ENCODE measurements at places on chromosomes 5 and 9.

GRCh38 chr5:37730896-37731455, 108.9 kb downstream of the GDNF start:
- DNase-seq: no peak

GRCh38 chr9:747567-747966, 93.9 kb upstream of the DMRT1 start:
- DNase-seq: no peak

- DNase-seq: no peak
Observed at GRCh38 chr5:132024789-132025402, 13.4 kb upstream of the ACSL6 start.

GRCh38 chr5:137808503-137809135, 54.5 kb upstream of the HNRNPA0 start:
- no peak for DNase-seq

DNA sequence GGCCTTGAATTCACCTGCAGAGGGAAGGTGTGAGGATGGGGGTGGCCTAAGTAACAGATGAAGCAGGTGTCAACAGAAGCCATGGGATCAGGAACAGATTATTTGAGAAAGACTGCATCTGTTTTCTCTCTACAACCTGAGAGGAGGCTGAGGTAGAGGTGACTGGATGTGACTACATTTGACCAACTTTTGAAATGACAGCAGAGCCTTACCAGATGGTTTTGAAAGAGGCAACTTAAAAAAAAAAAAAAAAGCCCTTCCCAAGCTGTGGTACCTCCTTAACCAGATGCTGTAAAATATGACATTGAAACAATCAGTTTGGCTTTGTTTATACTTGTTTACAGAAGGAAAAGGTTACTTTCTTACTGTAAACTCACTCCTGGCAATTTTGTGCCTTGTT, 108.6 kb downstream of the TRIO start:
- no peak for DNase-seq

- DNase-seq: no peak
Observed at GRCh38 chr9:112921549-112921948, 30.9 kb upstream of the SLC46A2 start.

- DNase-seq: no peak
Observed at GRCh38 chr5:132498686-132499271, 8.2 kb upstream of the IRF1 start.

- DNase-seq: no peak
Observed at GRCh38 chr9:108466304-108466703, 389.5 kb downstream of the ACTL7B start.

GRCh38 chr9:134501761-134502265, 139.8 kb upstream of the COL5A1 start:
- DNase-seq: no peak

GRCh38 chr5:101103874-101104273, 200.8 kb upstream of the ST8SIA4 start:
- no peak for DNase-seq

DNA sequence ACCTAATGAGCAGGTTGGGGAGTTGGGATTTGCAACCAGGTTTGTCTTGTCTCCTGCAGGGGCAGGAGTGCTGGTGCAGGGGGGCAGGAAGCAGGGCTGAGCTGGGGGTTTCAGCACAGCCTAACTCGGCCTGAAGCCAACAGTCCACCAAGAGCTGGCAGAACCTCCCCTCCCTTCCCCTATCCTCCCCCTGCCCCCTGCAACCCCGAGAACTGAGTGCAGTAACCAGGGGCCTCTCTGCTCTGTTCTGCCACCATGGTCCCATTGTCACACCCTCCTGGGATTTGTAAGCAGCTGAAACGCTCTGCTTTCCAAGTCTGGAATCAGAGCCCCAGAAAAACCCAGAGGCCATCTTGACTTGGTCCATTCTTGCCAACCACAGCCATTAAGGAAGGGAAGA, 72.9 kb downstream of the ARHGEF37 start:
- DNase-seq: no peak

DNA sequence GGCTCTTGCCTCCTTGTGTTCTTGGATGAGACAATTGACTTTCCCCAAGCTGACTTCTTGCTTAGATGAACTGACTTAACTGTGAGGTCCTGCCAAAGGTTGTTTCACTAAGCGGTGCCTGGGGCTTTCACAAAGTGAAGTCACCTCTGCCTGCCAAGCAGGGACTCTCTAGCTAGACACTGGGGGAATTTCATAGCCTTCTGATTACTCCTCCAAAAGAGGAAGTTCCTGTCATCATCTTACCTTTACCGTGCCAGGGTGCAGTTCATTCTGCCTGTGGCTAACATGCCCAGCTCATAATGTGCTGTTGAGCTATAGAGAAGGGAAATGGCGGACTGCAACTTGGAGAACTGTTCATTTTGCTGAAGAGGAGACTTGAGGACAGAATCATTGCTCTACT, 472.0 kb upstream of the WWC1 start:
- no peak for DNase-seq

- no peak for DNase-seq
Observed at GRCh38 chr9:91044354-91044753, 242.7 kb downstream of the SYK start.

DNA sequence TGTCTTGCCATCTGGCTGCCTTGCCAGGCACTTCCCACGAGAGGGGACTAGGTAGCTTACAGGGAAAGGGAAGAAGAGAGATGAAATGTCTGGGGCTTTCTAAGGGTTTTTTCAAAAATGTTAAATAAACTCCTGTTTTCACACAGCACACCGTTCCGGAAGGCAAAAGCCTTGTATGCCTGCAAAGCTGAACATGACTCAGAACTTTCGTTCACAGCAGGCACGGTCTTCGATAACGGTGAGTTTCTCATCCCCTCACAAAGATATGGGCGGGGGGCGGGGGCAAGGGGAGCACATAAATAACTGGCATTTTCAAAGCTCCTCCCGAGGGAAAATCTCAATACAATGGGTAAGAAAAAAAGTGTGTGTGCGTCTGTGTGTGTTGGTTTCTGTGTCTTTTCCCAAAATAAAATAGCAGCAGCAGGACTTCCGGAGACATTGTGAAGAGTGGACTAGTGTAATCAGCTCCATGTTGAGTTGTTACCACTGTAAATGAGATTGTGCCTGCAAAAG, 189.6 kb downstream of the NR3C1 start:
- no peak for DNase-seq

GRCh38 chr9:121283856-121284732, 16.1 kb downstream of the GSN start:
- DNase-seq: no peak

GRCh38 chr5:173256800-173257199, 21.8 kb upstream of the NKX2-5 start:
- DNase-seq: no peak

DNA sequence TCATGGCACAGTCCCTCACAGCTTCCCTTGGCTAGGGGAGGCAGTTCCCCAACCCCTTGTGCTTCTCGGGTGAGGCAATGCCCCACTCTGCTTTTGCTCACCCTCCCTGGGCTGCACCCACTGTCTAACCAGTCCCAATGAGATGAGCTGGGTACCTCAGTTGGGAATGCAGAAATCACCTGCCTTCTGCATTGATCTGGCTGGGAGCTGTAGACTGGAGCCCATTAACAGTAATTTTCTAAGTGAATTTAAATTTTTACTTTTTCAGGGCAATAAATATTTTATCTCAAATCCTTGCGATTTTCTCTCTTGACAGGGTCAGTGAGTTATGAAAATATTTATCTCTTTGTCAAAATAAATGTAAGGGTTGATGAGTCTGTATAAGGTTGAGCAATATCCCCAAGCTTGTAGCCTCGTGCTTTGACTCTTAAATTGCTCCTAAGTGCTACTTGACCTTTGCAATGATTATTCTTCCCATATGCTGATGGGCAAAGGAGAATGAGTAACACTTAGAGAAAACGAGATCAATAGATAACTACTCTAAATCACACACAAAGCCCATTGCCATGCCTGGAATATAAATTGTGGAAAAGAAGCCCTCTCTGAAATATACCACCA, 82.1 kb upstream of the MOCS2 start:
- no peak for DNase-seq

DNA sequence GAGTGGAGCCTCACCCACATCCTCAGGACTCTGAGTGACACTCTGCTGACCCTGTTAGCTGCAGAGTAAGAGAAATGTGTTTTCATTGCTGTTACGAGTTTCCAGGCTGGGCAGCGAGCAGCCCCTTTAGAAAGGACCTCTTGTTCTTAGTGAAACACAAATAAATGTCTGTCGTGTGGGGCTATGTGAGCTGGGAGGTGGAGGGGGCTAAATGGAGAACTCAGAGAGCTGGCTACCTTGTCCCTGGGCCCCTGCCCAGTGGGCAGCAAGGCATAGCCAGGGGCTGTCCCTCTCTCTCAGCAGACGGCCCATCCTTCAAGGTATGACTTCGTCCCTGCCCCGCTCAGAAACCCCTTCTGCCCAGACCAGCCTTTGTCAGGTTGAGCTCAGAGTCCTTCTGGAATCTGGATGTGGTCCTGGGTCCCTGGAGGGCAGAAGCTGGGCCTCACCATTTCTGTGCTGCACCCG, 10.2 kb downstream of the DCANP1 start:
- DNase-seq: no peak

- DNase-seq: no peak
Observed at GRCh38 chr5:74510476-74511075, 130.0 kb downstream of the ENC1 start.
